Activated CD4-positive, alpha-beta T cell treated with anti-CD3 and anti-CD28 coated beads, Interleukin-10, Interleukin-2, amounts not matched to agents 100 ng/mL and 50 ng/mL, durations not matched to agents 16 hours and 8 hours (primary cell): ENCODE measurements at places on chromosomes 5 and 9.

- peak; percentile 33 for DNase-seq
Observed at GRCh38 chr5:37723162-37723961, 116.5 kb downstream of the GDNF start.

DNA sequence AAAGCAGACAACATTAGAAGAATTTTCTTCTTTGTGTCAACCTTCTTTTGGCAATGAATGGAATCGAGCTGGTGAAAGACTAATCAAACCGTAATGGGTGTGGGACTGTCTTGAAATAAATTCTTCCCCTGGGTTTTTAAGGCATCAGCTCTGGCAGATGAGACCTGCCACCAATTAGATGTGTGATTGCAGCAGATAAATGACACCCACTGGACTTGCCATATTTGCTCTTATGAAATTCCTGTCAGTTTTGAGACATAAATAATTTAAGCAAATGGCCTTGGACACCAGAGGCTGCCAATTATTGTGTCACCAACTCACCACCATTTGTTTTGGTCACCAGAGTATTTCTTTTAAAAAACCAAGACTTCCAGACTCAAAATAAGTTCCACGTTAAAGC lies 135.9 kb upstream of the RGMB start:
- DNase-seq, result no peak

DNA sequence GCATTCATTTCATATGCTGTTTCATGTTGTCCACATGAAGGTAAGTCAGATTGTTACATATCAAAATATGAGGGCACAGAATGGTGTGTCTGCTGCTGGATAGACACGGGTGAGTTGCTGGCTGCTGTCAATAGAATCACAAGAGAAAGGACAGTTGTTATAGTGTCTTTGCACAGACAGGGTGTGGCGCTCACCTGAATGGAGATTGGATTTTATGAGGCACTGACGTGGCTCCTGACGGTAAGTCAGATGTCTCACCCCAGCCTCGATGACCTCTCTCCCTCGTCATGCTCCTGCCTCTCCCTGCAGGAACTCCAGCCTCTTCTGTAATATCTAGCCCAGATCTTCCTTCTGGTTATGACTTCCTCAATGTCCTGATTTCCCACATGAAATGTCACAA lies 75.4 kb upstream of the SELENOP start:
- no peak for DNase-seq

GRCh38 chr5:114448481-114448880 lies 86.6 kb downstream of the KCNN2 start:
- DNase-seq, result no peak
